ENCODE measurements at places on chromosomes 1 and 21.

DNA sequence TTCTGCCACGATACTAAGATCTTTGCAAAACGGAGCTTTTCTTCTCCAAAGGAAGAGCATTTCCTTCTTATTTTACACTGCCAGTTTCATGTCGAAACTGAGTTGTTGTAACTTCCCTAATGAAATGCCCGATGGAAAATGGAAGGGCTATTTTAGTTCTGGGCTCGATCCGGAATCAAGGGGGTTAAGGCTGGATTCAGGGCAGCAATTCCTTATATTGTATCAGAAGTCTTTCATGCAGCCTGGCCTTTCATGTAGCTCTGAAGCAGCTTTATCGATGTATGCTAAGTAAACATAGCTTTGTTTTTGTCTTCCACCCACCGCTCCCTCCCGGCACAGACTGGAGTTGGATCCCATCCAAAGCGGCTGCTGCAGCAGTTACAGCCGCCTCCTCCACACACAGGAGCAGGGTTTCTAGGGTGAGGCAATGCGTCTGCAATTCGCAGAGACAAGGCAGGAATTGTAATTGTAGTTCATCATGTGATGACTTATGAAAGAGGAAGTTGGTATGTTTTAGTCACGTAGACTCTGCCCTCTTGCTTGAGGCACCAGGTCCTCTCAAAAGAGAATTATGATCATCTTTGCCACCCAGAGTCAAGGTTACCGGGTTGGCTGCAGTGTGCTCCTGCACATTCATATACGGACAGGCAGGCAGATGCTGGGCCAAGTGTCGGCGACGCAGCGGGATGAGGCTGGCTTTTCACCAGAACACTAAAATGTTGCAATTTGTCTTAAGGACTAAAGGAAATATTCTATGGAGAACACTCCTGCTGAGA is 2.6 kb upstream of the IRF2BP2 start:
- DNase-seq = no peak

DNA sequence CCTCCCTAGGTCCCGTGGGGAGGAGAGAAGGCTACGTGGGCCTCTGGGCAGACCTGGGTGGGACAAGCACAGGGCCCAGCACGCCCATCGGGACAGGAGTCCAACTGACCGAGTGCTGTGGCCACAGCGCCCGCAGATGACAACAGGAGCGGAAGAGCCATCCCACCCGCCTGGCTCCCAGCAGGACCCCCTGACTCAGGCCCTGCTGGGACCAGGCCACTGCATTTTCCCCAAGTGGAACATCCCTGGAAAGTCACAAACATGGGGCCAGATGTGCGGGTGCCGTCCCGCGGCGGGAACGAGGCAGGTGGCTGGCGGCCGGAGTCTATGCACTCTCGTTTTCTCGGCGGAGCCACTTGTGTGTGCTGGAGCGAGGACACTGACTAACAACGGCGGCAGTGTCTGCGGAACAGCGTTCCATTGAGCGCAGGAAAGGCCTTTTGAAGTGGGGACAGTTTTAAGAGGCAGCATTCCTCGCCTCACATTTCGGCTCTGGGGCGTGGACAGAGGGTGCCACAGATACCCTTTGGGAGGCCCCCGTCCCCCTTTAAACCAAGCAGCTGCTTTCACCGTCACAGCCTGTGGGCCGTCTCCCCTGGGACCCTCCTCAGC is 93.7 kb upstream of the ARHGEF16 start:
- no peak for DNase-seq

DNA sequence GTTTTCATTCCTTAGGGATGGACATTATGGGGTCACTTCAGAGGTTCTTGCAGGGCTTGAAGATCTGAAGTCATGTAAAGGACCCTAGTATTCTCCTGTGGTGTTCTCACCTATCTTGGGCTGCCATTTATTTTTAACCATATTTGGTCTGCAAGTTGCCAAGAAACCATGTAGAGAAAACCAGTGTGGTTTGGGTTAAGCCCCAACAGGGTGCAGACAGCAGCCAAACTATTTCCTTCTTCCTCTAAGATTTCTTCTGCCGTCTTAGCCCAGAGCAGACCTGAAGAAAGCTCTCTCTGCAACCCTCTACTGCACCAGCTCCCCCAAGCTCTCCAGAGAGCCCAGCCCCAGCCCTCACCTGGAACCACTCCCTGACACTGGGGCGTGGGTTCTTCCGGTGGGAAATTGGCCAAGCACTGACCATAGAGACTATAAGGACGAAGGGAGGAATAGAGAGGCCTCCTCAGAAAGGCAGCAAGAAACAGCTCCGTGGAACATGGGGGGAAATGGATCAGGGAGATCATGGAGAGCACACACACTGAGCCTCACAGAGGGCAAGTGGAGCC is 136.6 kb downstream of the SYF2 start:
- DNase-seq = no peak

GRCh38 chr1:205335692-205336091 is 14.1 kb upstream of the NUAK2 start:
- no peak for DNase-seq
